AG10803 (cell line): ENCODE measurements at places on chromosomes 2 and 18.

- no peak for DNase-seq
Measured at GRCh38 chr2:231602859-231603467, 10.3 kb downstream of the TEX44 start.

GRCh38 chr2:169034256-169034655 is 3.1 kb upstream of the ABCB11 start:
- DNase-seq, result no peak

DNA sequence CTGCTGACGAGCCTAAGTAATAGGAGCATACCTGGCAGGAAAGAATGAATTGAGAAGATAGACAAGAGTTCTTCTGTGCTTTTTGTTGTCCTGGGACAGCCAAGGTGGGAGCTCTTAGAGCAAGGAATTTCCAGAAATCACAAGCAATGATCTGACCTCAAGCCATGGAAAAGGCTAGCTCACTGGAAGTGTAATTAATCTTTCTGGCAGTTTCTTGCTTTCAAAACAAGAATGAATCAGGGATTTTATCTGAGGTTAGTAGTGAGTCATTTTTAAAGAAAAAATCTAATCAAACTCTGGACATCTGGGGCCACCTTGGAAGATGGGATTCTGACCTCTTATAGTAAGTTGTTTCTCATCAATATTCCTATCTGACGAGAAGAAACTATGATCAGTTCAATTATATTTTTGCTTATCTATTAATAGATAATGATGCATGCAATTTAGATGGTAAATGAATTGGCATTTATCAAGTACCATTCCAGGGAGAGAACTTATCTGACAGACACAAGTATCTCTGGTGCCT is 98.0 kb downstream of the ADCYAP1 start:
- DNase-seq, result peak; percentile 29

GRCh38 chr18:5419030-5419429 is 123.5 kb upstream of the ZBTB14 start:
- no peak for DNase-seq

DNA sequence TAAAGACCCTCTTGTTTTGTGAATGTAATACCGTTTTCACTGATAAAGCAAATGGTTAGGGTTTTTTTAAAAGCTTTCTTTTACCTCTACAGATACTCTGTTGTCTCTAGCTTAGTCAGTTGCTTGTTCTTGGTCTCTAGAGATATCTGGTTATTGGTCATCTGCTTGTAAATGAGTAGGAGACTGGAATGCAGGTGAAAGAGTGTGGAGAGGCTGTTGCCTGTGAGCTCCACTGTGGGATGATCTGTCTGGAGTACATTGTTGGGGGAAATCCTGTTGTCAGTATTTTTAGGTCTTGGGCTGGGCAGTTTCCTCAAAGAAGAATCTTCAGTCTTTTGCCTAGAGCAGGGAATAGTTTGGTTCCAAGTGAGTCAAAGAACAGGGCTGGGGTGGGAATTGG is 67.7 kb downstream of the SMCHD1 start:
- no peak for DNase-seq

DNA sequence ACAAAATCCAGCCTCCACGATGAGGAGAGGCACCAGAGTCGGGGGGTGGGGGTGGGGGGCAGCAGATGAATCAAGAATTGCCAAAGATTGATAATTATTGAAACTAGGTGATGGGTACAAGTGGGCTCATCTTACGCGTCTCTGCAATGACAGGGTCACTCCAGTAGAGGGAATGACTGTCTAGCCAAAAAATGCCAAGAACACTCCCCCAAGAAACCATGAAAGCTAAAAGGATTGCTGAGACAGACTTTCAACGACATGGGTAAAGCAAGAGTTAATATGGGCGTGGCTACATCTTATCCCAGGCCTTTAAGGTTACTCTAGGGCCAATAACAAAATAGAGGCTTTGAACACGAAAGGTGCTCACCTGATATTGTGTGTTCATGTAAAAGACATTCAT is 86.5 kb downstream of the STK39 start:
- no peak for DNase-seq

DNA sequence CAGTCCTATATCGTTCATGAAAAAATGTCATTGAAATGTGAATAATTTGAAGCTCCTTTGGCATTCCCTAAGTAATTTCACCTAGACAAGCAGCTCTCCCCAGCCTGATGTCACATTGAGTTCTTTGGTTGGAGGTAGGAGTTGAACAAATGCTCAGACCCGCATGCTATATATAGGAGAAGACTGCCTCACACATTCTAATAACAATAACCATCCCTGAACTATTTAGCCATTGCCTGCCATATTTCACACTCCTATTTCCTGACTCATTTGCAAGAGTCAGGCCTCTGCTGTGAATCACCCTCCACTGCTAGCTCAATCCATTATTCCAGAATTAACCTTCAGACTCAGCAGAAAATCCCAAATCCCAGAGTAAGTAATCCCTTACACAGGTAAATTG is 256.6 kb upstream of the ACVR2A start:
- peak; percentile 78 for DNase-seq

- DNase-seq, result no peak
Measured at GRCh38 chr2:31765078-31765945, 184.6 kb upstream of the SRD5A2 start.

DNA sequence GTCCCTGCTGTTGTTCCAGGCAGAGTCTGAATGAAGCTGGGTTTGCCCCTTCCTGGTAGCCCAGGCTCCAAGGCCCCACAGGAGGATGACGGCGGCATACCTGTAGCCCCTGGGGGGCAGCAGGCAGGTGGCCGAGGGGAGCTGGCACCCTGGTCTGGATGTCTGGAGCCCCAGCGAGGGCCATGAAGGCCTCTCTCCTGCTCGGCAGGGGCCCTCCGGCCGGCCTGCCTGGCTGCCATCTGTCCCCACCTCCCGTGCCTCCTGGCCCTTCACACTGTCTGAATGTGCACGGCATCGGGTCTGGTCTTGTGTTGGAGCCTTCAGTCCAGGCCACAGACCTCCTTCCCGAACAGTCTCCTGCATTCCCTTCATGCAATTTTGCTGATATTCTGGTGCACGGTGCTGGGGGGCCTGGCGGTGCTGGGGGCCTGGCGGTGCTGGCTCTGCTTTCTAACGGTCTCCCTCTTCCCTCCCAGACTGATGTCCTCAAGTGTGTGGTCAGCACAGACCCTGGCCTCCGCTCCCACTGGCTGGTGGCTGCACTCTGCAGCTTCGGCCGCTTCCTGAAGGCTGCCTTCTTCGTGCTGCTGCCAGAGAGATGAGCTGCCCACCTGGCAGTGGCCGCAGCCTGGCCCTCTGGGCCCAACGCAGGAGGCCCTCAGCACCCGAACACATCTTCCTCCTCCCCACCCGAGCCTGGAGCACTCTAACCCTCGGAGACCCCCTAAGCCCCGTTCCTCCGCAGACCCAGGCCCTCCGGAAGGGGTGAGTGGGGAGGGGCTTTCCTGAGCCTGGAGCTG is 13.5 kb downstream of the BOK start:
- DNase-seq, result no peak

- no peak for DNase-seq
Measured at GRCh38 chr18:23706971-23707640, 17.9 kb downstream of the LAMA3 start.

GRCh38 chr2:10412380-10412779 is 35.7 kb downstream of the ODC1 start:
- DNase-seq, result peak; percentile 25

DNA sequence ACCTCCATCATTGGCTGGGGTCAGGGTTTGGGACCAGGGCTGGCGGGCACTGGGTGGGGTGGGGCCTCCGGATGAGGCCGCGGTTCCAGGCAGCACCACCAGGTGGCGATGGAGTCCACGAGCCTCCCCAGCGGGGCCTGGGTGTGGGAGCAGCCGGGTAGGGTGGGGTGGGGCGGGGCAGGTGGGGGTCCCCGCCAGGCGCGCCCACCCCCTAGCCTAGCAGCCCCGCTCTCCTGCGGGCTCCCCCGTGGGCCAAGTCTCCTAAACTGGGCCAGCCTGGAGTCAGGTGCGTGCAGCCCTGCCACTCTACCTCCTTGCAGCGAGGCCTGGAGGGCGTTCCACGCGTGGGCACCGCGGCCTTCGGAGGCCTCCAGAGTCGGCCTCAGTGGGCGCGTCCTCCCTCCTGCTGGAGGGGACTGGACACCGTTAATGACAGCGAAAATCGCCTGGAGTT is 187.5 kb downstream of the TWIST2 start:
- no peak for DNase-seq

GRCh38 chr2:205989271-205990071 is 96.5 kb downstream of the INO80D start:
- no peak for DNase-seq

- DNase-seq, result no peak
Measured at GRCh38 chr18:13539050-13539449, 187.3 kb downstream of the FAM210A start.

DNA sequence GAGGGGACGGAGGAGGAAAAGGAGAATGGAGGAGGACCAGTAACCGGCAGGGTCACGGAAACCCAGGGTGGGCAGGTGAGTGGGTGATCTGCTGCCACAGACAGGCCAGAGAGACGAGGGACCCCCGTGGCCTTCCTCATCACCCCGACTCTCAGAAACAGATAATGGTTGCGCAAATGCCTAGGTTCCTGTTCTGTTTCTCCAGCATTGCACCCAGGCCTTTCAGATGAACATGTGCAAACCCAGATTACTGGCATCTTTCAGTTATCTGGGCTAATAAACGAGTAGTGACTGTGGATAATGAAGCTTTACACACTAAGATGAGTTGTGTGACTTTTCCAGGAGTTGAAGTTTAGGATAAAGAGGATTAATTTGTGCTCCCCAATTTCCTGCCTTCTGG is 46.5 kb downstream of the TET3 start:
- no peak for DNase-seq

DNA sequence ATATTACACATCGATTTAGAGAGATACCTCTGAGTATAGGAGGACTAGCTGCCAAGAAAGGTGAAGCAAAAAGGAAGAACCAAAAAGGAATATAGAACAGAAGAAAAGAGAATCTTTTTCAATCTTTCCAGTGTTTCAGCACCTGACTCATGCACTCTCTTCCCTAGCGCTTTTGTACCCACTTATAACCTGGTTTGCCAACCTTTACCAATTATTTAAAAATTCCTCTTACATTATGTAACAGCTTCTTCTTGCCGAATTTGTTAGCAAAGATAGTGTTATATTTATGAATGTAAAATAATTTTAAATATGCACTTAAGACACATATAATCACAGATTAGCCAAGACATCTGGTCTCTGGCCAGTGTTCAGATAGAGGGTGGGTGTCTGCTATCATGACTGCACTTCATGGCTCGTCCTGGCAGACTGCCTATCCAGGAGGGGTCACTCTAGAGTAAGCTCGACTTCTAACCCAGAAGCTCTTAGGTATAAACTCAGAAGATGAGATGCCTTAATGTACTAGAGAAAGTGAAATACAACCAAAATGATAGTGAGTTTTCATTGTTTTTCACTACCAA is 122.9 kb downstream of the ATAD2B start:
- peak; percentile 20 for DNase-seq

- DNase-seq, result no peak
Measured at GRCh38 chr2:26165403-26165802, 7.5 kb upstream of the GAREM2 start.

DNA sequence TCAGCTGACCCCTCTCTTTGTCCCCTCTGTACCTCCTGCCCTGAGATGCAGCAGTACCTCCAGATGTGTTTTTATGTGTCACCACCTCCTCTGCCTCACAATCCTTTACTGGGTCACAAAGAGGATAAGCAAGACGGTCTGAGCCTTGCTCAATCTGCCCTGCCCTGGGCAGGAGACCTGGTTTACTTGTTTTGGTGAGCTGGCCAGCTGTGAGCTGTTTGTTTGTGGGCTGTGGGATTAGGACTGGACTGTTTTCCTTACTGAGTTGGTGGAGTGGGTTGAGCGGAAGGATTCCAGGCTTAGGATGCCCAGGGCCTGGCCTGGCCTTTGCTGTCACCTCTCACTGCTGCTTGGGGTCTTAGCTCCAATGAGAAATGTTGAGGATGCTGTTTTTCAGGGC is 299.5 kb downstream of the SRBD1 start:
- no peak for DNase-seq

- peak; percentile 69 for DNase-seq
Measured at GRCh38 chr18:67599277-67599676, 82.8 kb upstream of the DSEL start.

- DNase-seq, result no peak
Measured at GRCh38 chr2:218819093-218819492, 12.5 kb downstream of the PRKAG3 start.

DNA sequence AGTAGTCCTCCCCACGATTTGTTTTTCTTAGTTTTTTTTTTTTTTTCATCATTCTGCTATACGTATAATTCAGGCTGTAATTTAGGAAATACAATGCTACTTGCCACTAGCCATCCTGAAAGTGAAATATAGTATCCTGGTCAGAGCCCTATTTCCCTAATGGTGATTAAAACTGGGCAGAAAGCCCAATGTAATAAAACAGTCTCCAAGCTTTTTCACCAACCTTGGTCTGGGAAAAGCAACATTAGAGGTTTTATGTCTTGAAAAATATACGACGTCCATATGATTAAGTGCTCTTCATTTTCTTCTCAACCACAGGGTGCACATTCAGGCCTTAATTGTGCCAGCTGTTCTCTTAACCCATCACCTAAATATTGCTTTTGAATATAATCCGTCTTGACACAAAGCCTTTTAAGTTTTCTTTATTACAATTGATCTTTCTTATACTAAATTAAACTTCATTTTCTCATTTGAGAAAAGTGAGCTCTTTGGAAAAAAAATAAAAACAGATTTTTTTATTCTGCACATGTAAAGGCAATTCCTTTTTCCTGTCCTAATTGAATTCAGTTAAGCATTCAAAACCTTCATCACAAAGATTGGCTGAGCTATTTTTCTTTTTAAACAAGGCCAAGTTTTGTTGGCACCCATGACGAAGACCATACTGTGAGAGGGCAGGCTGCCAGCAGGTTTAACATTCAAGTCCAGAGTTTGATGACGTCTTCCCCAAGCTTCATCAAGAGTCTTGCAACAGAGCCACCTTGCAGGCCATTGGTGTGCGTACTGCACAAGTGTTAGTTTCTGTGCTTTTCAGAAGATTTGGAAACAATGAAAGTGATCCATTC is 52.7 kb downstream of the MAP2 start:
- DNase-seq, result peak; percentile 7

DNA sequence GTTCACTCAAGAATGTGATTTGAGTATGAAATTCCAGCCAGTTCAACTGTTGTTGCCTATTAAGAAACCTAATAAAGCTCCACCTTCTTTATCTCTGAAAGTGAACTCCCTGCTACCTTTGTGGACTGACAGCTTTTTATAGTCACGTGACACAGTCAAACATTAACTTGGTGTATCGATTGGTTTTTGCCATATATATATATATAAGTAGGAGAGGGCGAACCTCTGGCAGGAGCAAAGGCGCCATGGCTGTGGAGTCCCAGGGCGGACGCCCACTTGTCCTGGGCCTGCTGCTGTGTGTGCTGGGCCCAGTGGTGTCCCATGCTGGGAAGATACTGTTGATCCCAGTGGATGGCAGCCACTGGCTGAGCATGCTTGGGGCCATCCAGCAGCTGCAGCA is at the start of gene UGT1A1:
Gene UGT1A1 (plus strand): TSS at position 228 of the 400 bp plus-strand sequence. CDS start 18 bp downstream, at position 246.
- DNase-seq, result no peak

GRCh38 chr2:144348846-144349245 is 171.1 kb downstream of the ZEB2 start:
- no peak for DNase-seq

GRCh38 chr18:70418546-70419311 is 129.9 kb downstream of the SOCS6 start:
- no peak for DNase-seq

DNA sequence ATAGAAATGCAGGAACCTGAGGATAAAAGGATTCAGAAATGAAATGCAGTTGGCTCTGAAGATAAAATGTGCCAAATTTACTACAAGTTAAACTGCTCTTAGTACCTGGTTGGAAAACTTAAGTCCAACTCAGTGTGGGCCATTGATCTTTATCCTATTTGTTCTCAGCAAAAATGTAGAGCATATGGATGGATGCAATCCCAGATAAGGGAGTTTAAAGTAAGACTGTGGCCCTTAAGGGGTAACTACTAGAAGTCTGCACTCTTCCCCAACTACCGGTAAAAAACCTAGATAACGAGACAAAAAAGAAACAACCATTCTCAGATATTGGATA is 63.9 kb downstream of the MDH1 start:
- no peak for DNase-seq
